Stimulated activated CD4-positive, alpha-beta T cell treated with anti-CD3 and anti-CD28 coated beads, Interleukin-1b, Interleukin-23, amount 100 ng/mL, for 1 hour (primary cell): ENCODE measurements at places on chromosomes 5 and 9.

GRCh38 chr5:72658161-72658560 is 151.0 kb upstream of the ZNF366 start:
- DNase-seq, result no peak

- no peak for DNase-seq
Measured at GRCh38 chr5:41374631-41375030, 135.8 kb downstream of the PLCXD3 start.

GRCh38 chr9:83182071-83182470 is 119.1 kb upstream of the RASEF start:
- no peak for DNase-seq

DNA sequence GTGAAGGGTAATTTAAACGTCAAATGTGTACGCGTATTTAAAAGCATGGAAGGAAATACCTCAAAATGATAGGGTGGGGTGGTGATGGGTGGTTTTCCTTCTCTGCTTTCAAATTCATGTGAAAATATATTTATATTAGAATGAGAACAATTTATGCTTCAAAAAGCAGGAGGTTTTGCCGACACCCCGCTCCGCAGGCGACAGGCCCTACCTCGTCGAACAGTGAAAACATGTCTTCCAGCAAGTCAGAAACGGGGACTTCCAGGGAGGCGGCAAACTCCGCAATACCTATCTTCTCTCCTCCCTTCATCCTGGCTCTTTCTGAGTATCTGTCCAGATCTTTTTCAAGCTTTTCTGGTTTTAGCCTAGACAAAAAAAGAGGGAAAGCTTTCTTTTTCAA is 28.5 kb upstream of the SLC6A3 start:
- DNase-seq, result no peak

GRCh38 chr9:82903503-82903902 is 159.4 kb downstream of the RASEF start:
- no peak for DNase-seq

- DNase-seq, result no peak
Measured at GRCh38 chr5:38538161-38538560, 18.3 kb downstream of the LIFR start.

DNA sequence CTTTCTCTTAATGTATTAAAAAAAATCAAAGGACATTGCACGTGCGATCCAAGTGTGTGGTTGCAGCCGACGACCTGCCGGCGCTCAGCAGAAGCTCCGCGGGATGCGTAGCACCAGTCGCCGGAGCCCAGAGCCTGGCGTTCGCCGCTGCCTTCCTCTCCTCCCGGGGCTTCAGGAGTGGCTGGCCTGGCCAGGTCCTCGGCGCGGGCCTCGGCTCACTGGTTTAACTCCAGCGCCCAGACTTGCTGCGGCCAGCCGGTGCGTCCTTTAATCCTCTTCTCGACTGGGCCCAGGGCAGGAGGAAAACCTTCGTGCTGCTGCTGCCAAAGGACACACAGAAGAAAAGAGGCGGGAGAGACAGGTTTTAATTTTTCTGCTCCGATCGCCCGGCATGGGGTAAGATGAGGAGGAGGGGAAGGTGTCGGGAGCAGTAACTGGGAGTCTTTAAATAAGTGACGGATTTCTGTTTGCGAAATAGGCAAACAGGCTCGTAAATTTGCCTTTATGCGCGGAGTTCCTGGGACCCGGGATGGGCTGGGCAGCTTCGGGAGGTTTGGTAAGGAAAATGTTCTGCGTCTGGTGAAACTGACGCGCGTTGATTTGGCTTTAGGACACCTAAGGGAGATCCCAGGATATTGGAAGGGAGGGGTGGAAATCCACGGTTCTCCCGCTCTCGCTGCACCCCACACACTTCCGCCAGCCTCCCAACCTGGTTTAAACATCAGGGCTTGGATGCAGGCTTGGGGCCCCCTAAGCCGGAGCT is 2.3 kb downstream of the HAND1 start:
- no peak for DNase-seq

DNA sequence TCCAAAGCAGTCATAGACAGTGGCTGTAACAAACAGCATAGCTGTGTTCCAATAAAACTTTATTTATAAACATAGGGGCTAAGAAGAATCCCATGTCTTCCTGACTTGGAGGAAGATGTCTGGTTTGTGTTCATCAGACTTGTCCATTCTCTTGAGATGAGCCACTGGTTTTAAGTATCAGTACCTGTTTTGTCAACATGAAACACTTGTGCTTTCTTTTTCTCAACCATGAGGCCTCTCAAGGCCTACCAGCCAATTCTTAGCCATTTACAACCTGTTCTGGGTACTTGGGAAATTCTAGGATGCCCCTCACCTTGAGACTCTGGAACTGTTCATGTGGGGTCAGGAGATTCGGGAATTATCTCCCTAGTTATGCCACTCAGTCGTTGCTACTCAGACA is 154.3 kb upstream of the PPP1R2B start:
- DNase-seq, result no peak

DNA sequence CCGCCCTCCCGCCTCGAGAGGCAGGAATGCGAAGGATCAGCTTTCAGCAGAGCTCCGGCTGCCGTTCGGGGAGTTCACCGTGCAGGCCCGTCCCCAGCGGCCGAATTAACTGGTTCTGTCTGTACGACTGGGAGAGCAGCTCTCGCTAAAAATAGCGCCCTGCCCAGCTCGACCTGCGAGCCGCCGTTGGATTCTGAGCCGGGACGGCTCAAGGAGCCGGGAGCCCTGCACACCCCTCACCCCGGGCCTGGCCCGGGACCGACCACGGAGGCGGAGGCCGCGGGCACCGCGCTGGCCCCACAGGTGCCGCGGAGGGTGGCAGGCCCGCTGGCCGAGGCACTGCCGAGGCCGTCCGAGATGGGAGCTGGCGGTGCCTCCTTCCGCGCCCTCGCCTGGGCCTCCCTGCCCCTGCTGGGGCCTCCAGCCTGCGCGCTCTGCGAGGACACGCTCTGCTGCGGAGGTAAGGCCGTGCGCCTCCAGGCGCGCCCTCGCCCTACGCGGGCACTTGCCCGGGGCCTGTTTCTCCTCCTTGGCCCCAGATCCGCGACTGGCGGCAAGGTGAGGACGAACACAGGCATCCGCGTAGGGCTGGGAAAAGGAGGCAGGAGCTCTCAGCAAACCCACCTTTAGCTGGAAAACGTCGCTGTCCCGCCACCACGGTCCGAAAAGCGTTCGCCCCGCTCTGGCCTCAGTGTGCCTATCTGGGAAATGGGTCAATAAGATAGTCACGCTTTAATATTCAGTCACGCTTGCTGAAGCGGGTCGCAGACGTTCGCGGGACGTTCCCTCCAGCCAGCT is 53.1 kb upstream of the DAB2IP start:
- no peak for DNase-seq

GRCh38 chr5:173229382-173229959 is 5.5 kb downstream of the NKX2-5 start:
- no peak for DNase-seq

DNA sequence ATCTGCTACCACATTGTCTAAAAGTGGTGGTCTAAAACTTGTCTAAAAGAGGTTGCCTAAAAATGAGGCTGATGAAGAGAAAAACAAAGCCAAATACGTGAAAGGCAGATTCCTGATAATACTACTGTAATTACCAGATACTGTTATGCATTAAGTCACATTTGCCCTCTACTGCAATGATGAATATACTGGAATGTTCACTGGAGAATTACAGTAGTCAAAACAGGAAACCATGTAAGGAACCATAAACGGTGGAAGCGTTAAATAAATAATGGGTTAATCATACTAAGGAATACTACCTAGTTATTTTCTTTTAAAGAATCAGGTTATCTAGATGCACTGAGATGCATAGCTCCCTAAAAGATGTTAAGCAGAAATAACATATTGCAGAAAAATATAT is 201.3 kb downstream of the MCTP1 start:
- no peak for DNase-seq

DNA sequence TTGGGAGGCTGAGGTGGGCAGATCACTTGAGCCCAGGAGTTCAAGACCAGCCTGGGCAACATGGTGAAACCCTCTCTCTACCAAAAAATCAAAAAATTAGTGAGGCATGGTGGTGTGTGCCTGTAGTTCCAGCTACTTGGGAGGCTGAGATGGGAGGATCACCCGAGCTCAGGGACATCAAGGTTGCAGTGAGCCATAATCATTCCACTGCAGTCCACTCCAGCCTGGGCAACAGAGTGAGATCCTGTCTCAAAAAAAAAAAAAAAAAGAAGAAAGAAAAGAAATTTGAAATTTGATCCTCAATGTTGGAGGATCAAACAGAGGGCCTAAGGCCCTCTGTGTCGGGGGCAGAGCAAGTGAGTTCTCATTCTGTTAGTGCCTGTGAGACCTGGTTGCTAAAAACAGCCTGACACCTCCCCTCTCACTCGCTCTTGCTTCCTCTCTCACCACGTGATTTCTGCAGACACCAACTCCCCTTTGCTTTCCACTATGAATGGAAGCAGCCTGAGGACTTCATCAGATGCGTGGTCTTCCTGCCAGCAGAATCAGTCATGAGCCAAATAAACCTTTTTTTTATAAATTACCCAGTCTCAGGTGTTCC is 8.4 kb upstream of the GOLPH3 start:
- no peak for DNase-seq

- no peak for DNase-seq
Measured at GRCh38 chr5:80215523-80215922, 40.3 kb downstream of the SERINC5 start.

- no peak for DNase-seq
Measured at GRCh38 chr5:96065685-96066385, 104.2 kb upstream of the ELL2 start.

DNA sequence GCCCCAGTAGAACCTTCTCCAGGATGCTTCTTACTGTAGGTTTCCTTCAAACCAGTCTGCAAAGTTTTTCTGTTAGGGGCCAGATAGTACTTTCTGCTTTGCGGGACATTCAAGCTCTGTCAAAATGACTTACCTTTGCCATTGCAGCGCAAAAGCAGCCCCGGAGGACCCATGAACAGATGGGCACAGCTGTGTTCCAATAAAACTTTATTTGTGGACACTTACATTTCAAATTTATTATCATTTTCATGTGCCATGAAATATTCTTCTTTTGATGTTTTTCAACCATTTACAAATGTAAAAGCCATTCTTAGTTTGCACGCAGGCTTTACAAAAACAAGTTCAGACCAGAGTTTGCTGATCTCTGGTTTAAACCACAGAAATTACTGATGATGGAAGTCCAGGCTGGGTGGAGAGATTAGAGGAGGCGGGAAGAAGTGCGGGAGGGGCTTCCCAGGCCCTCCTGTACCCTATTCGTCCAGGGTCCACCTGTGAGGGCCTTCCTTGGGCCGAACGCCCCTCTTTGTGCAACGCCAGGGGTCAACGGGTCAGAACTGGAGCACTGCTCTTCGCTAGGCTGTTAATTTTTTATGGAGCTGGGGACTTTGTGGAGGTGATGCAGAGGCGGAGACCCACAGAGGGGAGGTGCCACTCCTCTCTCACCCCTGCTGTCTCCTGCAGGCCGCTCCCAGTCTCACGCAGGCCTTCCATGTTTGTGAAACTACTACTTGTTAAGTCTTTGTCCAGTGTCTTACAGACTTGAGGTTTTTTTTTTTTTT is 7.6 kb upstream of the ASS1 start:
- no peak for DNase-seq
